ENCODE measurements at places on chromosomes 1 and 21.

DNA sequence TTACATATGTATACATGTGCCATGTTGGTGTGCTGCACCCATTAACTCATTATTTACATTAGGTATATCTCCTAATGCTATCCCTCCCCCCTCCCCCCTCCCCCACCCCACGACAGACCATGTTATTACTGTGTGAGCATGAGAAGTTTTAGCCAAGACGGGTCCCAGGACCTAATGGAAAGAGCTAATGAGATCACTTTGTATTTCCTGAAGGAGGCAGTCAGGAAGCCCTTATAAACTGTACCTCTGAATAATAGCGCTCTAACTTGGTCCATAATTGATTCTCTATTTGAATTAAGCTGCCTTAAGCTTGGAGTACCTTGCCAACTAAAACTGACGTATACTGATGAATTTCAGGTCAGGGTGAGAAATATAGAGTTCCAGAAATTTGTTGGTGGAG is 4.1 kb upstream of the NEGR1 start:
- DNase-seq = no peak

GRCh38 chr1:10495475-10495817 is 20.7 kb downstream of the PEX14 start:
- DNase-seq = no peak

GRCh38 chr1:187985145-187985896 is 1156.6 kb downstream of the PLA2G4A start:
- DNase-seq = no peak

GRCh38 chr1:9198538-9199361 is 35.8 kb upstream of the H6PD start:
- no peak for DNase-seq

- peak; percentile 23 for DNase-seq
Observed at GRCh38 chr1:212749821-212750535, 41.6 kb downstream of the NSL1 start.

- DNase-seq = peak; percentile 86
Observed at GRCh38 chr1:178542554-178543289, 29.8 kb downstream of the TEX35 start.

DNA sequence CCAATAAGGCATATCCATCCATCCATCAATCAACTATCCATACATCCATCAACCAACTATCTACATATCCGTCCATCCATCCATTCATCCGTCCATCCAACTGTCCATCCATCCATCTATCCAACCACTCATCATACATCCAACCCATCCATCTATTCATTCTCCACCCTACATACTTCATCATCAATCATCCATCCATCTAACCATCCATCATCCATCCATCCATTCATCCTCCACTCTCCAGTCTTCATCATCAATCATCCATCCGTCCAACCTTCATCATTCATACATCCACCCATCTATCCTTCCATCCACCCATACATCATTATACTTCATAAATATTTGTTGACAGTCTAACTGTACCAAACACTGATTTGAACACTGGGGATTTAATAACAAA is 231.3 kb upstream of the DAB1 start:
- no peak for DNase-seq

GRCh38 chr1:184698016-184698415 is 56.6 kb downstream of the EDEM3 start:
- no peak for DNase-seq

GRCh38 chr1:2258122-2258681 is 30.1 kb downstream of the SKI start:
- DNase-seq = no peak

GRCh38 chr1:10663678-10664035 is 132.8 kb downstream of the CASZ1 start:
- no peak for DNase-seq

- no peak for DNase-seq
Observed at GRCh38 chr1:95086949-95087533, 14.3 kb upstream of the ALG14 start.

DNA sequence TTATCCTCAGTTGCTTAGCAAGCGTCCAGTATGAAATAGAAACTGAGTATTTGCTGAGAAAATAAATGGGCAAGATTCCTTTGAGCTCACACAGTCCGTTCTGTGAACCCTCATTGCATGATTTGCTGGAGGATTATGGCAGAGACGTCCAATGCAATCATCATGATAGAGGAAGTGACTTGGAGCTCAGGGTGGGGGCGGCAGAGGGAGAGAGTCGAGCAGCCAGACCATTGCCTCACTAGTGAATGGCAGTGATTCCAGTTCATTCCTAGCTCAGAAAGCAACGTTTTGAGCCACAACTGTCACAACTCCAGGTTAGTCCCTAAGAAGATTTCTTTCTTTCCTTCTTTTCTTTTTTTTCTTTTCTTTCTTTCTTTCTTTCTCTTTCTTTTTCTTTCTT is 27.5 kb upstream of the COL9A2 start:
- no peak for DNase-seq

DNA sequence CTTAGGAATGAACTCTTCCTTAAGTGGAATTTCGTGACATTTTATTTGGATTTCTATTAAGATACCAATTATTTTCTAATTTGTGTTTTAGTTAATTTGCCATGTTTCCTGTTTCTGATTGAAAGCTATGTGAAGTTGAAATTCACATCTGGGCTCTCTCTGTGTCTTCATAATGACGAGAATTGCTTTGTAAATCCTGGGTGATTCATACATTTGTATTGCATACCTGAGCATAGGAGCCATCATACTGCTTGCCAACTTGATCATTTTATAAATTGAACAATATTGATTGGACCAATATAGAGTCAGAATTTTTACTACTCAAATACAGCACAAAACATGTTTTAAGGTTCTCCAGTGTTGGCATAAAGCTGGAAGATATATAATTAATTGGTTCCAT is 817.9 kb downstream of the BRINP3 start:
- DNase-seq = no peak

GRCh38 chr1:180620581-180620980 is 11.2 kb upstream of the XPR1 start:
- DNase-seq = no peak

DNA sequence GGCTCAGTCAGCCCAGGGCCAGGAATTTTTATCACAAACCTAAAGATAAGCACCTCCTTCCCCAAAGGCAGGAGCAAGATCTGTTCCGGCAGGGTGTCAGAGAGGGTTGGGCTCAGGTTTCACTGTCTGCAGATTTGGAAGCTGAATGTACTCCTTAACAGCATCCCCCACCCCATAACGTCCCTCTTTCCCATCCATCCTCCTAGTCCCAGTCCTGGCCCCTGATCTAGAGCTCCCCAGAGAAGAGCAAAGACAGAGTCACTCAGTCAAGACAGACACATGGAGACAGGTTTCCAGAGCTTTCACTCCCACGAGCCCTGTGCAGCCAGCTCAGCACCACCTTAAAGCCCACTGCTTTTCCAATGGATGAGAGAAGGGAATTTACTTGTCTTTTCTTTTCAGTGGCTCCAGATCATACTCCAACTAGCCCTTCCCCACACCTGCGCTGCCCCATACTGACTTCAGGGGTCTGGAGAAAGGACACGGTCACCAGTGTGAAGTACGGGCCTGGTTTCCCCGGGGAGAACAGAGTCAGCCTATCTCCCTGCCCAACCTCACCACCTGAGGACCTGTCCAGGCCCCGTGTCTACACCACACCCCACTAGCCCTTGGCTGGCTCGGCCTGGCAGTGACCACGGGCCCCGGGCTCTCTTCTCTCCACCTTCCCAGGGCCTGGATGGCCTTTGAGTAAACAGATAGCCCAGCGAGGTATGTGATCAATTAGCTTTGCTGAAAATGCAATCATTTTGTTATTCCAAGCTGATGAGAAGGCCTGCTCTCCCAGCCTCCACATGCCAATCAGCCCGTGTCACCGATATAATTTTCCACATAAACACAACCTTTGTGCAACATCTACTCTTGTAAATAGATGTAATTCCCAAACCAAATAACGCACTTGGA is 249.1 kb downstream of the FOXD2 start:
- no peak for DNase-seq

DNA sequence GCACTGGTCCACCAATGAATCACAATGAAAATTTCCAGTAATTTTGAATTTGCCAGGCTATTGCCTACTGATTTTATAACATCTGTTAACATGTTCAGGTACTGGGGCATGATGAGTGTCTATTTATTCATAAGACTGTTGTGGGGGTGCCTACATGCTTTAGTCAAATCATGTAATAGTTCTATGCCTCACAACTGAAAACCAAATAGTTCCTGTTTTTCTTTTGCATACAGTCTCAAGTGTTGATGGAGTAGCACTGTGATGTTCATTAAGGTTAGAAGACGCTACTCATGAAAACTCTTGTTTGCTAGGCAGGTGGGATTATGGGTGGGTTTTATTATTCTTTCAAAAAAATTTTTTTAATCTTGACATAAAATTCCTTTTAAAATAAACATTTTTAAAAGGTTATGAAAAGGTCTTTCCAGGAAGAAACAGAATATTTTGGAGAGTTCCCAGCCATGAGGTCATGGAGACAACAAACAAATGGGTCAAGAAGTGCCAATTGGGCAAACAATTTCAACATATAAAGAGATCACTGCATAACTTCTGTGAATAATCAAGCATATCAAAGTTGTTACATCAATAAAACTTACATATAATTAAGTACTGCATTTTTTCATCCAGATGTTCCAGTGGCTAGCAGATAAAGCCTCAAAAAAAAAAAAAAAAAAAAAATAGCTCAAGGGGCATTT is 40.2 kb upstream of the NHLH2 start:
- no peak for DNase-seq

GRCh38 chr1:209542585-209542984 is 40.9 kb upstream of the CAMK1G start:
- no peak for DNase-seq

DNA sequence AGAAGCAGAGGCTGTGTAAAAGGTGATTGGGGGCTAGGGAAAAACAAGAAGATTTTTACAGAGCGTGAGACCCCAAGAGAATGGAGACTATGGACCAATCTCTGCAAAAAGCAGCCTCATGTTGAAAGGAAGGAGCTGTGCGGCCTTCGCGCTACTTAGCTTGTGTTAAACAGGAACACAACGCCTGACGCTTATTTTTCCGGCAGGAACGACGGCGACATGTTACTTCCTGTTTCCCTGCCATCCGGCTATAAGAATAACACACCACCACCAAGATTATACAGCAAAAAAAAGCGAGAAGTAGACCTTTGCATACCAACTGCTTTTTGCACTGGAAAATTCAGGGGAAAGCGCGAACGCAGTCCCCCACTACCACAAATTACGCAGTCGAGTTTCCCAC is 272.7 kb downstream of the FAM72C start:
- no peak for DNase-seq

DNA sequence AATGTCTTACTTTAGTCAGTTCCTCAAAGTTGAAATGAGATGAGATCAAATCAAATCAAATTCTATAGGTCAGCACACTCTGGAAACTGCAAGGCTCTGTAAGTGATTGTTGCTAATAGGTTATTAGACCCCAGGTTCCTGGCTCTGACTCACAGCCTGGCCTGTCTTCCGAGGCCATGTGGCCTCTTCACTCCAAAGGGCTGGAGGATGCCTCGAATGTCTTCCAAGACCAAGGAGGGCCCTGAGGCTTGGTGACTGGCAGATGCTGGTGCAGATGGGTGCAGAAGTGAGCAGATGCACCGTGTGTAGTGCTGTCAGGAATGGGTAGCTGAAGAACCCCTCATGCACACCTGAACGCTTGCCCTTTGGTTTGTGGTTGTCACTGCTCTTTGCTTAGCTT is 113.4 kb downstream of the MAB21L3 start:
- DNase-seq = no peak

- no peak for DNase-seq
Observed at GRCh38 chr21:44475266-44475845, 20.0 kb downstream of the LRRC3 start.

DNA sequence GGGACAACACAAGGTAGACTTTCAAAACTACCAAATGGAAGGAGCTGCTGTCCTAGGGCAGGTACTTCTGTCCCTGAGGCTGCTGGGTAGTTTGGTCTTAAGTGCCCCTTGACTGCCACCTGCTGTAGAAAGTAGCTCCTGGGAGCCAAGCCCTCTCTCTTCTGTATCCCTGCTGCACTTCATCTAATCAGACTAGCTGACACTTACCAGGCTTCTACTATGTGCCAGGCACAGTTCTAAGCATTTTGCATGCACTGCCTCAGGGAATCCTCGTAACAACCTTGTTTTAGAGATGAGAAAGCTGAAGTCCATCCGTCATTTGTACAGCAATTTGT is 15.9 kb upstream of the SRSF4 start:
- DNase-seq = peak; percentile 37

DNA sequence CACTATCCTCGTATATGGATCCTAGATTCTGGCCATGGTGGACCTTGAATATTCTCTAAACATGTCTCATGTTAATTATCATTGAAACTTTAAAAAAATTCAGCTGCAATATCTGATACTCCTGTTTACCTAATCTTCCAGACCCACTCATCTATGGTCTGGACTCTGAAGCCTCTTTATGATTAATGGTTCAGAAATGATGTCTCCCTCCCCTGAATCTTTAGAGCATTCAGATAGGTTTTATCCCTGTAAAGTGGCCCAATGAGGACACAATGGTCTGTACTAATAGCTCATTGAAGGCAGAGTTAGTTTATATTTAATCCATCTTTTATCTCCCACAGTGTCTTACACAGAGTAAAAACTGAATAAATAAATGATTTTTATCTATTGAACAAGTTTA is 53.0 kb upstream of the DUSP10 start:
- DNase-seq = no peak

DNA sequence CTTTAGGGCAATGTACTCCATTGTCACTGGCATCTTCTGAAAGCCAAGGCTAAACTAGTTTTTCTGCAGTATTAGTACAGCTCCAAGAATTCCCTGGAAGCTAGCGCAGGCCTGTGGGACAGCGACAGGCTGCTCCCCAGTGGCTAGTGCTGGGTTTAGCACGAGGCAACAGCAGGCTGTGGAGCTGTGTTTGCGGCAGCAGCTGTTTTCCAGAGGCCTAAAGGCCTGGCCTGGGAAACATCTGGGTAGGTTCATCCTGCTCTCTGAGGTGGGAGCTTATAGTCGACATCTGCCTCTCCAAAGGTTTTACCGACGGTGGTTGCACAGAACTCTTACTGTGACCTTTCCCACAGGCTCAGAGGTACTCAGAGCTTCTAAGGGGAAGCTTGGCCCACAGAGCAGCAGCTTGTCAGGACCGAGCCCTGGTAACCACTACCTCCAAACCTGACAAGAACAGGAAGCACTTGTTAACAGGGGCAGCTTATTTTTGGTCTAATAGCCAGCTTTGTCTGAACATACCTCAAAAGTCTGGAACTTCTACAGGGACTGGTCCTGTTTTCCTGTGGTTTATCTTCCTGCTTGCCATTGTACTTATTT is 17.2 kb downstream of the CC2D1B start:
- no peak for DNase-seq

DNA sequence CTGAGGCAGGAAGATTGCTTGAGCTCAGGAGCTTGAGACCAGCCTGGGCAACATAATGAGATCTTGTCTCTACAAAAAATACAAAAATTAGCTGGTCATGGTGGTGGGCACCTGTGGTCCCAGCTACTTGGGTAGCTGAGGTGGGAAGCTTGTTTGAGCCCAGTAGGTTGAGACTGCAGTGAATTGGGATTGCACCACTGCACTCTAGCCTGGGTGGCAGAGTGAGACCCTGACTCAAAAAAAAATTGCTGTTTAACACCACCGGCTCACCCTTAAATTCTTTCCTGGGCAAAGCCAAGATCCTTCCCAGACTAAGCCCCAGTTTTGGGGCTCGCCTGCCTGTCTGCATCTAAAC is 6.6 kb upstream of the NSUN4 start:
- no peak for DNase-seq

All from CD4-positive, alpha-beta T cell treated with Interleukin-15 for 4 hours (primary cell).